ENCODE measurements at places on chromosomes 7 and 10. TPM values are rescaled to one million over a fixed set of nuclear protein-coding genes. Genes with fewer than 3 reads are reported as not detected.

DNA sequence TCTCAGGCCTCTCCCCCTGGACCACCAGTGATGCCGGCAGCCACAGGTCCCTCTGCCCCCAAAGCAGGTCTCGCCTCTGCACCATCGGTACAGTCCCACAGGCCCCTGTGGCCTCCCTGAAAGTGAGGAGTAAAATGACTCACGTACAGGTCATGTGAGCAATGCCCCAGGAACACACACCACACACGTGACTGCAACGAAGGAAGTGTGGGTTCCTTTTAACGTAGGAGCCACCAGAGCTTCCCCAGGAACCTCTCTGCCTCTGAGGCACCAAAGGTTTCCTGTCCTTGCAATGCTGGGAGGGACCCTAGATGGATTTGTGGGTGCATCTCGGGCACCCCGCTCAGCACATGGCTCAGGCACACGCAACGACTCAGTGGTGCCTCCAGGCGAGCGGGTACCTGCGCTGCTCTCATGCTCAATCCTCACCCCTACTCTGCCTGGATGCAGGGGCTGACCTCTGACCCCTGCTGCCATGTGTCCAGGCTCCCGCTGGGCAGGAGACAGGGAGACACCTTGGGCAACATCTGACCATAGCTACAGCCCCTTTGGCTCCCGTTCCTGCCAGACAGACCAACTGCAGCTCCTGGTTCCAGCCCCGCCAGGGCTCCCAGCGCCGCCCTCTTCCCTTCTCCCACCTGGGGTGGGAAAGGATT, 120.7 kb downstream of the PRKAG2 start:
- no peak overlapping the region for H3K27ac ChIP-seq
- no peak for DNase-seq
- H3K27me3 ChIP-seq = peaks cover under 1% of the 10 kb centered on the region
- H3K4me3 ChIP-seq = no peak overlapping the region
- peaks cover 23% of the 10 kb centered on the region for H3K4me1 ChIP-seq

GRCh38 chr10:21572578-21572977, 38.5 kb downstream of the MLLT10 start:
- H3K27me3 ChIP-seq = peaks cover 2% of the 10 kb centered on the region
- no peak overlapping the region for H3K4me3 ChIP-seq
- no peaks in the 10 kb centered on the region for H3K36me3 ChIP-seq
- H3K4me1 ChIP-seq = peaks cover 7% of the 10 kb centered on the region

DNA sequence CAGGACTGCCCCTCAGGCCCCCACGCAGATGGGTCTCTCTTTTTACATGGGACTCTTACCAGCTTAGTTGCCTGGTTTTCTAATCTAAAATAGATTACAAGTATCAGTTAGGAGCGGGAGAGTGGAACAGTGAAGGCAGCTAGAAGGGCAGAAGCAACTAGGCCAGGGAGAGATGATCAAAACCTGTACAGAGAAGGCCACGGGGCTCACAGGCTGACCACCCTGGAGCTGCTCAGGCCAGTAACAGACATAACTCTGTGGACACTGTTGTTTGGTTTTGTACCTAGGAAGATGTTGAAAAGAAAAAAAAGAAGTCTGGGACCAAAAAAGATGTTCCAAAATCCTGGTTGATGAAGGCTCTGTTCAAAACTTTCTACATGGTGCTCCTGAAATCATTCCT, 16.5 kb downstream of the ABCC2 start:
- no peak overlapping the region for H3K4me3 ChIP-seq
- no peaks in the 10 kb centered on the region for H3K27me3 ChIP-seq
- no peaks in the 10 kb centered on the region for H3K36me3 ChIP-seq
- no peaks in the 10 kb centered on the region for H3K4me1 ChIP-seq
- no peak for DNase-seq

DNA sequence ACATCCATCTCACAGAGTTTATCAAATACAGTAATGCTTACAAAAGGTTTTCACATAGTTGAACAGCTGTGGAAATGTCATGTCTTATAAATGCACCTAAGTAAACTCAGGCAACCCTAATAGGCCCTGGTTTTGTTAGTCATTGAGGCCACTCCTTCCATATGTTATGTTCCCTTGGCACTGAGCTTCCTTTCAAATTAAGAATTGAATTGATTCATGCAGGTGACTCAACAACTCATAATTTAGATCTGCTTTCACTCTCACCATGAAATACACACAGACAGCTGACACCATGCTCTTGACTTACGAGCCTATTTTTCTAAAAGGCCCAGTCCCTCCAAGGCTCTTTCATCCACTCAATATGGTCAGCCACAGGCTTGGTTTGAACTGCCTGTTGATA, 476.9 kb downstream of the KCNMA1 start:
- H3K27me3 ChIP-seq = peaks cover under 1% of the 10 kb centered on the region
- no peak overlapping the region for H3K27ac ChIP-seq
- no peak overlapping the region for H3K4me3 ChIP-seq

DNA sequence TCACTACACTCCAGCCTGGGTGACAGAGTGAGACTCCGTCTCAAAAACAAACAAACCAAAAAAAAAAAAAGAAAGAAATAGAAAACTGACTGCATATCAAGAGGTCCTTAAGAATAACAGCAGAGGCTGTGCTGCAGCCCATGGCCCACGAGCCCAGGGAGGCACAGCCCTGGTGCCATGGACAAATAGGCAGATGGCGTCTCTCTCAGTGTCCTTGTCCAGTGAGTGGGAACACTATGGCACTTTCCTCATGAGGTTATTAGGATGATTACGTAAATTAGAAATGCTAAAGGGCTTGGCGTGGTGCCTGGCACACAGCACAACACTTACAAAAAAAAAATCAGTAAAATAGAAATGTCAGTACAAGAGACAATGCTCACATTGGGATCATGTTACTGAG, 33.4 kb upstream of the PFKP start:
- no peaks in the 10 kb centered on the region for H3K27me3 ChIP-seq
- no peak overlapping the region for H3K4me3 ChIP-seq
- DNase-seq = no peak
- peaks cover 8% of the 10 kb centered on the region for H3K4me1 ChIP-seq

- no peak overlapping the region for H3K27ac ChIP-seq
- H3K4me3 ChIP-seq = no peak overlapping the region
- peaks cover 5% of the 10 kb centered on the region for H3K36me3 ChIP-seq
- DNase-seq = no peak
- peaks cover 18% of the 10 kb centered on the region for H3K4me1 ChIP-seq
Measured at GRCh38 chr7:50738932-50739331, 43.8 kb downstream of the GRB10 start.

OPN1SW gene
- total RNA-seq = not detected

IRF5 gene
- total RNA-seq = not detected

IKZF1 gene
- total RNA-seq = 1.1 TPM

NEURL1 gene
- 3.1 TPM for total RNA-seq

TLX1 gene
- 14.3 TPM for total RNA-seq

KLLN gene
- 0.27 TPM for total RNA-seq

All from glutamatergic neuron (in vitro differentiated cells).